Activated CD4-positive, alpha-beta T cell treated with anti-CD3 and anti-CD28 coated beads for 1 hour (primary cell): ENCODE measurements at places on chromosomes 5 and 9.

- DNase-seq, result no peak
Measured at GRCh38 chr9:35510754-35511428, 21.0 kb downstream of the RUSC2 start.

GRCh38 chr9:2269778-2270177 lies 254.6 kb downstream of the SMARCA2 start:
- no peak for DNase-seq

DNA sequence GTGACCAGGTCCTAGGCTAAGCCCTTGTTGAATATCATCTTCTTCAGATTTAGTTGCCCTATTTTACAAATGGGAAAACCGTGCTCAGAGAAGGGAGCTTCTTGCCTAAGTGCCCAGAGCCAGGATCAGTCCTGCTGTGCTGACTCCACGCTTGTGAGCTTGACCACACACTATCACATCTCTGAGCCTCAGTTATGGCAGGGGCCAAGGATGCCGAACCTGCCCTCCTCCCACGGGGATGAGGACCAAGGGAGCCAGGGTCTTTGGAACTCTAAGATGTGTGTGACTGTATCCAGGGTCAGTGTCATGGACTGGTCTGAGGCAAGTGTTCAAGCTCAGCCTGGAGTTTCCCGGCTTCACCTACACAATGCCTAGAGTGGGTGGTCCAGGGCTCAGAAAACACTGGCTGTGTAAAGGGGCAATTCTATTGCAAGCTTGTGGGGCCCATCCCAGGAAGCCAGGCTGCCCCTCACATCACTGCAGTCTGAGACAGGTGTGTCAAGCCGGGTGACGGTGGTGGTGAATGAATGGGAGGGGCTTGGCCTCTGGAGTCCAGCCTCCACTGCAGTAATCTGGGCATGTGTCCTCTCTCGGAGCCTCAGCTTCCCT lies 235.7 kb downstream of the PBX3 start:
- DNase-seq, result no peak

DNA sequence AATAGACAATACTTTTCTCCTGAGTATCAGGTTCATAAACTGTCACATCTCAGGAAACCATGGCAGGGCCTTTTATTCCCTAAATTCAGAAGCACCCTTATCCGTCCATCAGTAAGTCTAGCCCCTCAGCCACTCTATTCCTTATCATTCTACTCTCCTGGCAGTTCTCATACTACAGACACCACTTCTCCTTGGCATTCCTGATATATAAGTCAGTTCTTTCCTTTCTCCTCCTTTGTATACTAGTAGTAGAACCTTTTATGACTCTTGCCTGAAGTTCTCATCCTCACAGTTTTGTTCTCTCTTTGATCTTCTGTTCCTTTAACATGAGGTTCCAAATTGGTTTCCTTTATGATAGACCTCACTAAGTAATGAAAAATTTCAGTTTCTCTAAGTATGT lies 29.3 kb downstream of the GRAMD2B start:
- no peak for DNase-seq

GRCh38 chr5:136053336-136054141 lies 24.8 kb downstream of the TGFBI start:
- no peak for DNase-seq

DNA sequence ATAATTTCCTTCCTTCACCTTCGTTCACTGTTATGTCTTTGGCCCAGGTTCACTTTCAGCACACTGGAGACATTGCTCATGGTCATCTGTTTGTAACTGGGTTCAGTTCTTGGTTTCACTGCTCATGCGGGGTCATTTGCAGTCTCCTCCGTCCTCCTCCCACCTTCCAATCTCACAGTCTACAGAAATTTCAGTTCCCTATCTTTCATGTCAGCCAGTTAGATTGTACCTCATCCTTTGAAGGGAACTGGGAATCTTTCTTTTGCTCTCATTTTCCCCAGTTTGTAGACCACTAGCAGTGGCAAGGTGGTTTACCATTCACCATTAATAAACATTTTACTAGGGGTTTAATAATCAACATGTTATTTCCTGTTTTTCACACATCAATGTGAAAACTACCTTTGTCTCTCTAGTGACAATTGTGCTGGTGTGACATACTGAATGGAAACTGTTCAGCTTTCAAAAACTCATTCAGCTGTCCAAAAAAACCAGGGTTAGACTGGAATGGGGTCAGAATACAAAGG lies 100.9 kb upstream of the IL6ST start:
- DNase-seq, result no peak

DNA sequence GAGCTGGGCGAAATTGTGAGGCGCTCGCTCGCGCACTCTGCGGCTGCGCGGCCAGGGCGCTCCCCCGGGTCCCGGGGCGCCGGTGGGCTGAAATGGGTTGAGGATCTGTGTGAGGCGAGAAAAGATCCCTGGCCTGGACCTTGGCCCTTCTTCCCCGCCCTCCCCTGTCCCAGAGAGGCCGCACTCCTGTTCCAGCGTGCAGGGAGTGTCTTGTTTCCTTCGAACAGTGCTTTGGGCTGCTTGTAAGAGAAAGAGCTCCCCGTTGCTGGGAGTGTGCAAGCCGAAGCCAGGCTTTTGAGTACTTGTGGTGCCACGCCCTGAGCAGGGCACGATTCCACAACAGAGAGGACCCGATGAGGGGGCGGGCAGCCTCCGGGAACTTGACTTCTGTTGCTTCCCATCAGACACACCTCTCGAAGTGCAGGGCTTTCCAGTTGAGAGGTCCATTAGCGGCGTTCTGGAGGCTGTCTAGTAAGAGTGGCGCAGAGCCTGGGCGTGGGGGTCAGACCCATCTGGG lies 535 bp downstream of the DOLPP1 start:
- no peak for DNase-seq

GRCh38 chr9:78707481-78707991 lies 410.6 kb downstream of the PSAT1 start:
- DNase-seq, result no peak

- no peak for DNase-seq
Measured at GRCh38 chr5:130871346-130872086, 293.5 kb downstream of the HINT1 start.

GRCh38 chr5:165185716-165186115 lies 1680.3 kb downstream of the MAT2B start:
- no peak for DNase-seq

- no peak for DNase-seq
Measured at GRCh38 chr5:17070647-17071046, 134.6 kb upstream of the MYO10 start.

- no peak for DNase-seq
Measured at GRCh38 chr5:14900693-14901461, 29.3 kb upstream of the ANKH start.

- DNase-seq, result no peak
Measured at GRCh38 chr9:127572961-127573721, 38.9 kb upstream of the STXBP1 start.

DNA sequence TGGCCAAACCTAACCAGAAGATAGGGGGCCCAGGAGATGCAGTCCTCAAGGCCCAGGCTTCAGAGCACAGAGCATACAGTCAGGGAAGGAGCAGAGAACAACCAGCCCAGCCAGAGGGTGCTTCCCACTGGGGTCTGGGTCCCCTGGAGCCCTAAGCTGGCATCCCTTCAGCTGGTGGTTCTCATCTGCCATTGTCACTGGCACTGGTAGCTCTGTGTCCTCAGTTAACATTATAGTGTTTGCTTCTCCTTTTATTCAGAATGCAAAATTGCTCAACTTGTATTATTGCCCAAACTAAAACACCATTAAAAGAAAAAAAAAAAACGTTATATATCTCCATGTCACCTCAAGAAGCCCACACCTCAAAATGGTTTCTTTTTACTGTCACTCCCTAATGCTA lies 219.2 kb downstream of the ENC1 start:
- DNase-seq, result no peak

DNA sequence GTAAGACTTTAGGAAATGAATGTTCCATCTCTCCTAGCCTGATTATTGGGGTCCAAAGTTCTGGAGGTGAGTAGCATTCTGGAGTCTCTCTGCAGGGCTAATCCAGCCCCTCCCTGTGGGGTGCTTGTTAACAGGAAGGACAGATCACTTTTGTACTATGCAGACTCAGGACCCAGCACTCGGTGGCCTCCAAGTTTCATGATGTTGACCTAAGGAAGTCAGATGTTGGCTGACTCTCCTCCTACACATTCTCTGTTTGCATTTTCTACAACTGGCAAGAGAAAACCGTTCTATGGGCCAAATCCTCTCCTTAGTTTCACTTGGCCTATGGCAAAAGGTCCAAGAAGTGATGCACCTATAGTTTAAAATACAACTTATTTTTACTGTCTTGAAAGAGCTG lies 5.5 kb upstream of the PDE8B start:
- no peak for DNase-seq

DNA sequence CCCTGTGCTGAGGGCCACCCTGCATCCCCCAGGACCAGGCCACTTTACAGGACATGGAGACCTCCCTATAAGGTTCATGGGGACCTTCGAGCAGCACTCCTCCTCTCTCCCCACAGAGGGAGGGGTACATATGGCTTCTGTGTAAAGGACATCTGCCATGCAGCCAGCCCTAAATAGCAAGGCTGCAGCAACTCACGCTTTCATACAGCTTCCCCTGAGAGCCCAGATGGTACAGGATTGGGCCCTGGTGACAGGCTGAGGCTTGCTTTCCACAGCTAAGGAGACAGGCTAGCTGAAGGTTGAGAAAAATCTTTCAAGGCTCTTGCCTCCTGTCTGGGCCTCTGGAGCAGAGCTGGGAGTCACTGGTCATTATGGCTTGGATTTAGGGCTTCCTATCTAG lies 147.0 kb upstream of the ZNF366 start:
- no peak for DNase-seq

DNA sequence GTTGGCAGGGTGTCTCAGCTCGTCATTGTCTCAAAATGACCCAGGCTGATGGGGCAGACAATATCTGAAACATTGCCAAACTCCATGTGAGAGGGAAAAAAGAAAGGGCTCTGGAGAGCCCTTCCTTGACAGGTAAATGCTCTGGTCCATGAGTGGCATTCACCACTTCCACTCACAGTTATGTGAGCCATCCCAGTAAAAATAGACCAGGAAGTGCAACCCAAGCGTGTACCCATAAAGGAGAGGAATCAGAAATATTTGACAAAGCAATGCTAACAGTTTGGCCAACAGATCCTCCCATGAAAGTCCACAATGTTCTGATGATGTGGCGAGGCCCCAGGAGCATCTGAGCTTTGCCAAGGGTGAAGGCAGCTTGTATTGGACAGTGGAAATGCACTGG lies 49.4 kb downstream of the ASTN2 start:
- no peak for DNase-seq

DNA sequence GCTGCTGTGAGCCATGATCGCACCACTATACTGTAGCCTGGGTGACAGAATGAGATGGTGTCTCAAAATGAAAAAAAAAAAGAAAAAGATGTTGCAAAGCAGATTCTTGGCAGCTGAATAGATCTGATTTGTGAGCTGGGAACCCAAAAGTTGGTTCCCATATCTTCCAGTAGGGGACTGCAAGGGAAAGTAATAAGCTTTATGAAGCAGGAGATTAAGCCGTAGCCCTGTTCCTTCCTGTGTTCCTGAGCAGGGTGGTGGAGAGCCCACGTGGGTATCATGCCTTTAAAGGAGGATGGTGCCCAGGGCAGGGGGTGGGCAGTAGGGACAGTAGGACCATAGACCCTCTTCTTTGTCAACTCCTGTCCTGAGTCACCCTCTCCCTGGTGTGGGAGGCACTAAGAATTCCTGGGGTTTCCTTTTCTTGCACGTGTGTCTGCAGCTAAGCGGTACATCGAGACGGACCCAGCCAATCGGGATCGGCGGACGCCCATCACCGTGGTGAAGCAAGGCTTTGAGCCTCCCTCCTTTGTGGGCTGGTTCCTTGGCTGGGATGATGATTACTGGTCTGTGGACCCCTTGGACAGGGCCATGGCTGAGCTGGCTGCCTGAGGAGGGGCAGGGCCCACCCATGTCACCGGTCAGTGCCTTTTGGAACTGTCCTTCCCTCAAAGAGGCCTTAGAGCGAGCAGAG lies 37.9 kb downstream of the STOM start:
- no peak for DNase-seq

GRCh38 chr5:36939969-36940858 lies 63.6 kb downstream of the NIPBL start:
- DNase-seq, result no peak

DNA sequence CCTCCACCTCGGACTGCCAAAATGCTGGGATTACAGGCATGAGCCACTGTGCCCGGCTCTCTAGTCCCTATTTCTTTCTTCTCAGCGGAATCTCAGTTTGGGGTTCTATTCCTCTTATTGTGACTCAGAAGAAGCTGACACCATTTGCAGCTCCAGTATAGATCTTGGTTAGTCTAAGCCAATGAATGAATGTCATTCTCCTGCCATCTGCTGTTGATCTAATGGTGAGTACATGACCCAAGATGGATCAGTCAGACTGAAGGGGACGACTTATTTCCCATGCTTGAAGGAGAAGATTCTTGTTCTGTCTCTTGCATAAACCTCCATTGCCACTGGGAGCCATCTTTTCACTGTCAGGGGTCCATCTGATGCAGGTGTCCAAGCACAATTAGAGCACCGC lies 76.0 kb upstream of the KLF9 start:
- DNase-seq, result no peak

DNA sequence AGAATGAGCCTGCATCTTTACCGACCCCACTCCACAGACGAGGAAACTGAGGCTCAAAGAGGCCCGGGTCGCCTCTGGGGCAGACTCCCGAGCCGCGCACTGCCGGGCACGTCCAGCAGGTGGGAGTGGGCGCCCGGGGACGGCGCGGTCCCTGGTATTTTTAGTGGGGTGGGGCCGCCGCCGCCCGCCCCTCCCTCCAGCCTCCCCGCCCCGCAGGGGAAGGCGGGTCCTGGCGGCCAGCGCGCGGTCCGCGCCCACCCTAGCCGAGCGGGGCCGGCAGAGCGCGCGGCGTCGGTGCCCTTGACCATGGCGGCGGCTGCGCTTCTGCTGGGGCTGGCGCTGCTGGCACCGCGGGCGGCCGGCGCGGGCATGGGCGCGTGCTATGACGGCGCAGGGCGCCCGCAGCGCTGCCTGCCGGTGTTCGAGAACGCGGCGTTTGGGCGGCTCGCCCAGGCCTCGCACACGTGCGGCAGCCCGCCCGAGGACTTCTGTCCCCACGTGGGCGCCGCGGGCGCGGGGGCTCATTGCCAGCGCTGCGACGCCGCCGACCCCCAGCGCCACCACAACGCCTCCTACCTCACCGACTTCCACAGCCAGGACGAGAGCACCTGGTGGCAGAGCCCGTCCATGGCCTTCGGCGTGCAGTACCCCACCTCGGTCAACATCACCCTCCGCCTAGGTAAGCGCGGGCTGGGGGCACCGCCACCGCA lies at the start of gene LAMC3:
TSS of gene LAMC3 (plus strand) at position 266 of the 710 bp plus-strand sequence. CDS start at position 307, 41 bp downstream.
- no peak for DNase-seq

DNA sequence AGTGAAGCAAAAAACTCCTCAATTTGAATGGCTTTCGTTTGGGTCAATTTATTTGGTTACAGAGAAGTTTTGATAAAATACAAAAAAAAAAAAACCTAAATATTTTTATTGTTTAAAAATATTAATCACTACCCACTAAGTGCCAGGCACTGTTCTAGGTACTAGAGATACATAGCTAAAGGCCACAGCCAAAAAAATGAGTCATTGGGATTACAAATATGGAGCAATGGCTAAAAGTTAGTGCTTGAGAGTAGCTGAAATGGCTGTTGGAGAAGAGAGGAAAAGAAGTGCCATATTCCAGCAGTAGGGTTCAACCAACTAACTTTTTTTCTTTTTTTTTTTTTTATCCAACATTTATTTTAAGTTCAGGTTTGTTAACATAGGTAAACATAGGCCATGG lies 130.1 kb upstream of the PTGER4 start:
- DNase-seq, result no peak

- no peak for DNase-seq
Measured at GRCh38 chr5:178234121-178234749, 1.6 kb upstream of the PHYKPL start.
